Stimulated activated CD8-positive, alpha-beta memory T cell treated with anti-CD3 and anti-CD28 coated beads, Interleukin-7, amount 100 ng/mL, for 4 hours (primary cell): ENCODE measurements at places on chromosomes 2 and 18.
A peak's percentile ranks its signal among the peaks of the same experiment; 100 is the strongest.

DNA sequence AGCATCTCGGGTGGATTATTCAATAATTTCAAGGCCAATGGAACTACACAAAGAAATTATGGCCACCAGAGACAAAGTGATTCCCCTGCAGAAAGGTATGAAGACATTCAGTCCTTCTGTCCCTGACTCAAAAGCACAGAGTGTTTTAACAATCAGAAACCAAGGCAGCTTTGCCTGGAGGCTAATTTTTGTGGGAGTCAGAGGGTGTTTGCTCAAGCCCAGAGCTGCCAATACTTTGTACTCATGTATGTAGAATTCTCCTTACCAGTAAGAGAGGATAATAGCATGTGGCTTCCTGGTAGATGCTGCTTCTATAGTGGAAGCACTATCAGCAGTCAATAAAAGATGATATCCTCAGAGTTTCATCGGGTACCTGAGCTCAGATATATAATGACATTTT is 178.4 kb downstream of the KCNE4 start:
- no peak for DNase-seq

DNA sequence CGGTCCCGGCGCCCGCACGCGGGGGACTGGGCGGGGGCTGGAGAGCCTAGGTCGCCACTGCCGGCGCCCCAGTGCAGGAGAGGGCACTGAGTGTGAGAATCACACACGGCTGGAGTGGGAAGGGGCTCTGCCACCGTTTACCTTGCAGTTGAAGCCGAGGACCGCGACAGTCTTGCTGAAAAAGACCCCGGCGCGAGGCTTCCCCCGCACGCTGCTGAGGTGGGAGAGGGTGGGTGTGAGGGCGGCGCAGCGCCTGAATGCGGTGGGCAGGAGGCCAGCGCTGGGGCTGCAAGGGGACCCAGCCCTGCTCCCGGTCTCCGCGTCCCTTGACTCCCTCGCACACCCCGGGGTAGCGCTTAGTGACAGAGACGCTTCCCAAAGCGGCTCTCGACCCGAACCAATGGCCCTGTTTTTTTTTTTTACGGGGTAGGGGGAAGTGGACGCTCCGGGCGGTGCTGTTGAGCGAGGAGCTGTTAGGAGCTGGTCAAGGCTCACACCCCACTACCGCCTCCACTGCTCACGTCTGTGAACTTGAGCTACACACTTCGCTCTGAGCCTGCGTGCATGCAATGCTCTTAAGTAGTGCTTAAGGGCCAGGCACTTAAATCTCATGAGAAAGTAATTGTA is 794 bp downstream of the NOTO start:
- no peak for DNase-seq

GRCh38 chr18:70074116-70074515 is 126.4 kb upstream of the CD226 start:
- no peak for DNase-seq

GRCh38 chr2:236237468-236238190 is 26.6 kb downstream of the ASB18 start:
- DNase-seq = no peak

DNA sequence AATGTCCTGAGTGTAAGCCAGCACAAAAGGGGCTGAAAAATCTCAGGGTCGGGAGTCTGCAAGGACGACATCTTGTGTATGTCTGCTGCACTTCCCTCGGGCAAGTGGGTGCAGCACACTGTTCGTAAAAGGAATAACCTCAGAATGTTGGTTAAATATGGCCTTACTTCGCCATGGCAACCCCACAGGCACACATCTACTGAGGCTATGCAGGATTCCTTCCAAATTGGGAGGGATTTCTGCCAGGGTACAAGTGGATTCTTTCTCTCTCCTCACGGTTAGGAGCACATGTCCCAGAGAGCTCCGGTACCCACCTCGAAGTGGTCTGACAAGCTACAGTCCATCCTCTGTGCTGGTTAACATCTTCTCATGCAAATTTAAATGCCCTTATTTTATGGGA is 277.7 kb upstream of the PXDN start:
- no peak for DNase-seq

DNA sequence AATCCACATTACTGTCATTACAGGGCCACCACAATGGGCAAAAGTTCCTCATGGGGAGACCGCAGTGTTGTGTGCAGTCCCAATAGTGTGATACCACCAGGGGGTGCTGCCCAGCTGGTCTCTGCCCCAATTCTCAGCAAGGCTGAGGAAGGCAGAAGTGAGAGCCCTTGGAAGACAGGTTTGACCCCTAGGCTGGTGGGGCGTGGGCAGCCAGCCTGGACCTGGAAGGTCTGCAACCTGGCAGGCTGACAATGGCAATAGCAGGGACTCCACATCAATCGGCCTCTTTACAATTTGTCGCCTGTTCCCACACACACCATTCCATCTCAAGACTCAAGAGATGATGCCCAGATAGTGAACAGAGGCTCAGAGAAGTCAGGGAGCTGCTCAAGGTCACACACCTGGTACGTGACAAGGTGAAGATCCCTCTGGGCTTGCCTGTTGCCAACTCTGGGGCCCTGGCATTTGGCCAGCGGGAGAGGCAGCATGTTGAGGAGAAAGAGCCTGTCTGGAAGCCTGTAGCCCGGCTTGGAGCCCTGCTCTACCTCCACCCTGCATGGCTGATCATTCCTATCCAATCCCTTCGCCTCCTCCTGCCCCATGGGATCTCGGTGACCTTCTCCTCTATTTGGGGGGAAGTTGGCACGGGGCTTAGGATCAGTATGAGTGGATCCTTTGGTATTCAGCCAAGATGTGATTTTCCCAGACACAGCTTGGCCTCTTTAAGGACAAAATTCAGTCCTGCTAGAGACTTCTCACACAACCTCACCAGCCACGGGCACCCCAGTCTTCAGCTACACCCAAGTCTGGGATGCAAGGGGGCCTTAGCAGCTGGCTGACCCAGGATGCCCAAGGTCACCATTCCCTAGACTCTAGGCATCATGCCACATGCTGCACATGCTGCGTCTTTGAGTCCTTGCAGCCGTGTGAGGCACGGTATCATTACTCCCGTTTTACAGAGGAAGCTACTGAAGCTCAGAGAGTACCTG is 2.9 kb upstream of the ATOH8 start:
- peak; percentile 31 for DNase-seq

GRCh38 chr2:240397924-240398645 is 37.4 kb upstream of the GPC1 start:
- no peak for DNase-seq
